Non-pigmented ciliary epithelial cell (primary cell): ENCODE measurements at places on chromosomes 3 and 15.

DNA sequence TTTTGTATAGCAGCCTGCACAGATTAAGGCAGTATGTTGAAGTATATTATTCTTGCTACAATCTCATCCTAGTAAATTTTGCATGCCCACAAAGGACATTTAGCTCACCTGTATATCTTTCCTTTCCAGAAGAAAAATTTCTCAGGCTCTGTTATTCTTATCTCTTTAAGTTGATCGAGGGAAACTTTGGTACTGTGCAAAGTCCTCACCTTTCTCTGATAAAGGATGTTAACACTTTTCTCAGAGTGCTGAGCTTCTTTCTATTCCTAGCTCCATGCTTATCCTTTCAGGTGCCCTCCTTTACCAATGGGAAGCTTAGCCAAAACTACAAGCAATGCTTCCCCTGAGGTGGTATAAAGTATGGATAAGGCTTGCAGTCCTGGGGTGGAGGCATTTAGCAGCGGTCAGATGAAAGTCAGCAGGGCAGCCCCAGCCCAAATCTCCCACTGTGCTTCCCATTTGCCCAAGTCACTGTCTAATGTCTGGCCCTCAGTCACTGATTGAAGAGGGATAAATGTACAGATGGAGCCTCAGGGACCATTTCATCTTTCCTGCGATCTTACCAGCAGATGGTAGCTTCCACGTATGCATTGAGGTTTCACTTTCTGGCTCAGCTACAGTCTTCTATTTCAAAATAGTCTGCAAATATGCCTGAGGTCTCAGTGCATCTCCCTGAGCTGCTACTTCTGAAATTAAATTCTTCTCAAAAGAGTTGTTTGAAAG is 127.8 kb upstream of the P2RY1 start:
- no peak for DNase-seq

- DNase-seq: no peak
Observed at GRCh38 chr3:9241956-9242355, 7.5 kb downstream of the SRGAP3 start.

DNA sequence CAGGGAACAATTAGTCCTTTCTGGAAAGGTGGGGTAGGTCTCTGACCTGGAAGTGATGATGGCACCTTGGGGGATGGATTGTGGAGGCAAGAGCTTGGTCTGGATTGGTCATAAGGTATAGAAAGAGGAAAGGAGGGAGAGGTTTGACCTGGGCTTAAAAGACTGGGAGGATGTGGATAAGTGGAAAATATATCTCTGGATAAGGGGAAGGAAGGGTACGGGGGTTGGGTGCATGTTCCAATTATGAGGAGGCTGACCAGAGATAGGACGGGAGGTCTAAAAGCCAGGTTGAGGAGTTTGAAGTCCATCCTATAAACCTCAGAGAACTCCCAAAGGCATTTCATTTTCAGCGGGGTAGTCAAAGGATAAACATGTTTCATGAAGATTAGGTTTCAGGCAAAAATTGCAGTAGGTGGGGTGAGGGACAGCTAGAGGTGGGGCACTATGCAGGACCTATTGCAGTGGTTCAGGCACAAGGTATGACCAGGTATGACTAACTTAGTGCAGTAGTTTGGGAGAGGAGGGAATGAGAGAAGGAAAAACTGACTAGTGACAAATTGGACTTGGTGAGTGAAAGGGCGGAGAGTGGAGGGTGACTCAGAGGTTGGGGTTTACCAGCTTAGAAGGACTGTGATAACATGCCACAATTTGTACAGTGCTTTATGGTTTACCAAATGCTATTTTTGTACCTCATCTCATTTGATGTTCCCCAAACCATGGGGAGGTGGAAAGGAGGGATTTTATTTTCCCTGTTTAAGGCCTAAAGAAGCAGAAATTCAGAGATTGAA is 10.7 kb downstream of the PDE8A start:
- DNase-seq: peak; percentile 56

- no peak for DNase-seq
Observed at GRCh38 chr3:116939091-116939490, 229.5 kb downstream of the TUSC7 start.

GRCh38 chr3:135788146-135788545 is 177.4 kb upstream of the PPP2R3A start:
- no peak for DNase-seq

DNA sequence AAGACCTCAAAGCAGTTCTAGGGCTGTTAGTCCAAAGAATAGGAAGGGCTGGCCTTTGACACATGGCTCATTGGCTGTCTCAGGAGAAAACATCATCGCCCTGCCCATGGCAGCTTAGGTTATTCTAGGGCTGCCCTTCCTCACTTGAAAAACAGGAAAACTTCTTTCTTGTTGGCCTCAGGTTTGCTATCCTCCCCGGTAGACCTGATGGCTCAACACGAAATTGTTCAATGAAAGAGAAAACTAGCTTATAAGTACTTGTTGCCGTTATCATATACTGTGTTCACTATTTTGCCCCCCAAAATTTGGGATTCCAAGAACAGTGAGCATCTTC is 602 bp upstream of the SLTM start:
- no peak for DNase-seq

DNA sequence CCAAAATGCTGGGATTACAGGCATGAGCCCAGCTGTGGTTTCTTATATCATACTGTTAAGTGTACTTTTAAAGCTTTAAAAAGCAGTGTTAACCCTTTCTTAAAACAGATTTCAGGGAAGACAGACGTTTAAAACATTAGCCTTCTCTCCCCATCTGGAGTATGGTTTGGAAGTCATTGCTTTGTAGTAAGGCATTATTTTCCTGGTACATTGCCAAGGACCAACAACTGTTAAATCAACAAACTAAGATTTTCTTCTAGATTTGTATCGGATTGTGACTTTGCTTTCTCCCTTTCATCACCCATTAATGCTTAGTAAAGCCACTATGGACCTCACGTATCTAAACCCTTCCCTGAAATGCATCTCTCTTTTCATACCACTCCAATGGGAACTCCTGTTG is 50.5 kb downstream of the UBE2E1 start:
- no peak for DNase-seq

- DNase-seq: peak; percentile 76
Observed at GRCh38 chr3:111690242-111690641, 95.1 kb upstream of the ZBED2 start.

- DNase-seq: no peak
Observed at GRCh38 chr3:96450699-96451098, 363.7 kb upstream of the EPHA6 start.

- DNase-seq: no peak
Observed at GRCh38 chr3:107258300-107258699, 118.9 kb upstream of the CCDC54 start.

GRCh38 chr15:24772686-24773373 is 97.3 kb downstream of the NPAP1 start:
- DNase-seq: peak; percentile 32

DNA sequence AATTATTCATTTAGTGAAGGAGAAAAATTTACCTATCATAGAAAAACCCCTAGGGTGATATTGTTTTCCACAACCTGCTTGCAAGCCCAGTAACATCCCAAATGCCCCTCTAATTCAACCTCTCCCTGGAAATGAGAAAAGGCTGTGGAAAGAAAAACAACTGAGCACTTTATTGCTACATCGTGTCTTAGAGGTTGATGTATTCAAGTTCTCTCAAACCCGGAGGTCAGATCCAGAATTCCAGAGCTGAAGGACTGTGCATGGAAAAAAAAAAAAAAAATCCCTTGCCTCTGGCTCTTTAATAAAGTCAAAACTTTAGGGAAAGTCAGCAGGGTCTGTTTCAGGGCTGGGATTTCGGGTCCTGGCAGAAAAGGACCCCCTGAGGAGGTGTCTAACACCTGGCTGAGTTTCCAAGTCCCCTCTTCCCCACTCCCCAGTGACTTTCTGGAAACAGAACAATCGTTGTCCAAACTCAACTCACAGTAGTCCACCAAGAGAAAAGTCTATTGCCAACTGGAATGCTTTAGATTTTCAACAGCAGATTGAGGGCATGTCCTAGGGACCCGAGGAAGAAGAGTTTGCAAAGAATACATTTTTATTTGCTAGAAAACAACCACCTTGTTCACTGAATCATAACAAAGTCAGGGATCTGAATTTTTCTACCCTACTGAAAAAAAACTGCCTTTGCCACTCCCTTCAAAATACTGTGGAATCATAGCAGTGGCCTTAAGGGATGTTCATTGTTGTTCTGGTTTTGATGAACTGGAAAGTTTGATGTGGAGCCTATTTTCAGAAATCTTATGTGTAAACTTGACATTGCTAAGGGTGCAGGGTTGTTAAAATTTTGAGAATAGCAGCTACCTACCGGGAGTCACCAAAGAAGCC is 207.5 kb upstream of the ADAMTS9 start:
- no peak for DNase-seq

DNA sequence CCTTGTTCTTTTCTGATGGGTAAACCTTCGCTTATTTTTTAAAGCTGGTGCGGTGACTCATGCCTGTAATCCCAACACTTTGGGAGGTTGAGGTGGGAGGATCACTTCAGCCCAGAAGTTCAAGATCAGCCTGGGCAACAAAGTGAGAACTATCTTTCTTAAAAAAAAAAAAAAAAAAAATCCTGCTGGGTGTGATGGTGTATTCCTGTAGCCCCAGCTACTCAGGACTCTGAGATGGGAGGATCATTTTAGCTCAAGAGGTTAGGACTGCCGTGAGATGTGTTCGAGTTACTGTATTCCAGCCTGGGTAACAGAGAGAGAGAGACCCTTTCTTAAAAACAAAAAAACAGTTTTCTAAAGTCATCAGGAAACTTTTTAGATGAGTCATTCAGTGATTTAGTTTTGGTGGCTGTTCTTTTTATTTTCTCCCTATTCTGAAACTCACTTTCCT is 37.7 kb downstream of the SLMAP start:
- no peak for DNase-seq

DNA sequence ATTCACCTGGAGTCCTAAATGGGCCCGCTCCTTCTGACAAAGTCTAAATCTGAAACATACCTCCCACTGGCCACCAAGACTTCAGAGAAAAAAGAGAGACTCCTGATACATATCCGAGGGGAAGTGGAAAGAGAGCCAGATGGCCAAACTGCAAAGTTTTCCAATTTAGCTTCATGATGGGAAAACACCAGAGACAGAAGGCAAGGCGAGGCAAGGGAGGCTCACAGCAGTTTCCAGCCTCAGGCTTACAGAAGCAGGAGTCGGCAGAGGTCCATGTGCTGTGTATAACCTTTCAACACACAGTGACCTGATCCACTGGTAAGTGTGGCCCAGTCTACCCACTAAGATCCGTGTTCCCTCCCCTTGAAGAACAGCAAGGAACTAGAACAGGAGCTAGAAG is 29.9 kb upstream of the PDE8A start:
- no peak for DNase-seq

GRCh38 chr15:88725305-88726210 is 77.7 kb upstream of the ACAN start:
- no peak for DNase-seq

DNA sequence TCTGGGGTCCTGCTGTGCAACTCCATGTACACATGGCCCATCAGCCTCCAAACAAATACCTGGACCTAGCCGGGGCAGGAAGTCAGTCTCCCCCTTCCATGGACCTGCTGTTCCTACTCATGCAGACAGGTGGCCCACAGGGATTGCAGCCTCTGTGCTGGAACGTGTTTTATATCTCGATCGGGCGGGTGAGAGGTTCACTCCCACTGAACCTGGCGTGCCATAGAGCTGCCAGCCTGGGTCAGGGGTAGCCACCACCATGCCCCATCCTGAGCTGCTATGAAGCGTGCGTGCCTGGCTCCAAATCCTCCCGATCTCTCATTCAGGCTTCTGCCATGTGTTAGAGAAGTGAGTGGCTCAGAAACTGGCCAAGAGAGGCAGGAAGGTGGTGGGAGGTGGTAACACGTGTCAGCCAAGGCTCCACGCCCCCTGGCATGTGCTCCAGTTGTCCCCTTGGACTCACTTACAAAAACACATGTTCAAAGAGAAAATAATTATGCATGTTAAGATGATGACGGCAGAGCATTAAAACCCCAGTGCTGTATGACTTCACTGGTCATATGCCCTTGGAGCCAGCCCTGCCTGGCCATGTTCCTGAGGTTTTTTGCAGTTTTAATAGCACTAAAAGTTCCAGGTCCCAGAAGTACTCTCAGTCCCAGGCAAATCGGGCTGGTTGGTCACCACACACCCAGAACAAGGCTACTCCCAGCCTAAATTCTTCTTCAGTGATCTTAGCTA is 30.6 kb downstream of the CTSH start:
- DNase-seq: no peak

GRCh38 chr3:180855364-180855763 is 57.1 kb upstream of the FXR1 start:
- no peak for DNase-seq

DNA sequence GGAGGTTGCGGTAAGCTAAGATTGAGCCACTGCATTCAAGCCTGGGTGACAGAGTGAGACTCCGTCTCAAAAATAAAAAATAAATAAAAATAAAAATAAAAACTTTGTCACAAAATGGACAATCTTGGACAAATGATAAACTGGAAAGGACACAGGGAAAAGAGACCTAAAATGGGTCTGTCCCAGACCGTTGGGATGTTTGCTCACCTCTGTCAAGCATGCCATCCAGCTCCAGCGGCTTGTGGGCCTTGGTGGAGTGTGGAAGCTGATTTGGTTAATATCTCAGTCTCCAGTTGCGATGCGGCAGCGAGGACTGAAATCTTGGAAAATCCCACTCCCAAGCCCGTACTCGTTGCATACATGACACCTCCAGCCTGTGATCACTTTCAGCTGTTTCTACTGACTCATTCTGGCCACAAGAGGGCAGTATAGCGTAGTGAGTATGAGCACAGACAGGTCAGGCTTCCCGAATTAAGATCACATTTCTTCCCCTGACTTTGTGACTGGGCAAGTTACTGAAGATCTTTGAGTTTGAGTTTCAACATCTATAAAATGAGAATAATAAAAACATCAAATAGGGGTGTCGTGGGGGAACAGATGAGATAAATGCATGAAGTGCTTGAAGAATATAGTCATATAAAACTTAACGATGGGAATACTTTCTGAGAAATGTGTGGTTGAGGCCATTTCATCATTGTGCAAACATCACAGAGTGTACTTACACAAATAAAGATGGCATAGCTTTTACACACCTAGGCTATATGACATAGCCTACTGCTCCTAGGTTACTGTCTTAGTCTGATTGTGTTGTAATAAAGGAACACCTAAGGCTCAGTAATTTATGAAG is 19.6 kb upstream of the MOBP start:
- peak; percentile 57 for DNase-seq

- no peak for DNase-seq
Observed at GRCh38 chr3:50201573-50202315, 3.3 kb upstream of the SLC38A3 start.

GRCh38 chr3:59641169-59641899 is 591.5 kb upstream of the CFAP20DC start:
- no peak for DNase-seq

DNA sequence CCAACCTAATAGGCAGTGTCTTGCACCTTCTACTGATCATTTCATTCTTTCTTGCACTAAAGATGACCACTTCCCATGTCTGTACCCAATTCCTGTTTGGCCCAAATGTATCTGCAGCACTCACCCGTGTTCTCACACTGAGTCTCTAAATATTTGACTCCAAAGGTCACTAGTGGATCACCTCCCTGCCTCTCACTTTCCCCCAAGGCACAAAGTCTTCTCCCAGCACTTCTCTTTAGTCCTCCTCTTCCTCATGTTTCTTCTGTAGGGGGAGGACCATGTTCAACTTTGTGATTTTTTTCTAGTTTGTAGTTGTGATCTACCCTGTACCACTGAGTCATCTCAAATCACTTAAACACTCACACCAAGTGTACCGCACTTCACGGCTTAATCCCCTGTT is 13.9 kb downstream of the NR1I2 start:
- no peak for DNase-seq

GRCh38 chr3:116809208-116809607 is 99.6 kb downstream of the TUSC7 start:
- DNase-seq: no peak

- DNase-seq: no peak
Observed at GRCh38 chr15:60044636-60045270, 40.6 kb downstream of the FOXB1 start.

GRCh38 chr3:47629770-47630169 is 51.1 kb upstream of the CSPG5 start:
- DNase-seq: no peak
